ENCODE measurements at places on chromosomes 3 and 15.

- DNase-seq = no peak
These were observed 492 bp upstream of the FAM43A start for GRCh38 chr3:194685065-194685717.

DNA sequence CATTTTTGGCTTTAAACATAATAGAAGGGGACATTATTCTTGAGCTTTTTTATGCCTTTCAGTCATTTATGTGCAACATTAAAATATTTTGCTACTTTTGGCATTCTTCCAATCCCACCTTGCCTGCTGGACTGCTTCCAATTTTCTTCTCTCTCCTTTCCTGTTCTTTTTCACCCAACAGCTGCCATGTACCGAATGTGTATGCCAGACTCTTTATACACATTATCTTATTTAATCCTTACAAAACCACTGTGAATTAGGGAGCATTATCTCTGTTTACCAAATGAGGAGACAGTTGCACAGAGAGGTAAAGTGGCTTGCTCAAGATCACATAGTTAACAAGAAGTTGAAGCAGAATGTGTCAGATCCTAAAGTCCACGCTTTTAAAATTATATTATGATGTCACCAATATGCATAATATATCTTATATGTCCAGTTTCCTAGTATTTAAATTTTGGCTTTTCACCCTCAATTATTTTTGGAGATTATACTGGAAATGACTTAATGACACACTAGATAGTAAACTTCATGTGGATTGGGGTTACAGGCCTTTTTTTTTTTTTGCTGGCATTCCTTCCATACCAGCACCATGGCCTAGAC is 231.5 kb downstream of the THRB start:
- DNase-seq = no peak

DNA sequence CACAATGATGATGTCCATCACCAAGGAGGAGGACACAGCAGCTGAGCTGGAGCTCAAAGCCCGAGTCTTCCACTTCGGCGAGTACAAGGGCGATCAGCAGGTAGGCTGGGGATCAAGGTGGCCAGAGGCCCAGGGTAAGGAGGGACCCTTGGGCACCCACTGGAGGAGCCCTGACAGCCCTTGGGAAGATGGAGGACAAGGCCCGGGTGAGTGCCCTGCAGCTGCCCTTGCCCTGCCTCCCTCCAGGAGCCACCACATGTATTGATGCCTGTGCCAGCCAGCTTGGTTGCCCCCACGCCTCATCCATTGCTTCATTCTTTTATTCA is 38.4 kb downstream of the CFAP100 start:
- DNase-seq = no peak

- DNase-seq = no peak
These were observed 22.5 kb downstream of the KCTD6 start for GRCh38 chr3:58514405-58514804.

- DNase-seq = no peak
These were observed 6.8 kb downstream of the CD96 start for GRCh38 chr3:111548756-111549155.

DNA sequence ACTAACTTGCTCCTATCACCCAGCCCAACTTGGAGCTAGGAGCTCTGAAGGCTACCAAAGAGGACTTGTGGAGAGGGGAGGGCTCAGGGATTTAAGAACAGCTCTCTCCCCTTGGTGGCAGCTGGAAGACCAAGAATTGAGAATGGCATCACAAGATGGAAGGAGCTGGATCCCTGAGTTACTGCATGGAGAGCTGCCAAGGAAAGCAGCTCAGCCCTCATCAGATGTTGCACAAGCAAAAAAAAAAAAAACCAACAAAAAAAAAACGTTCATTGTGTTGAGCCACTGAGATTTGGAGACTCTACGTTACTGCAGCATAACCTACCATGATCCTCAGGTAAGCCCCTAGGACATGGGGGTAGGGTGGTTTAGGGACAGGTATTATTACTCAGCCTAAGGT is 41.0 kb downstream of the ITGB5 start:
- DNase-seq = no peak

GRCh38 chr3:148464246-148464645 is 233.5 kb upstream of the AGTR1 start:
- no peak for DNase-seq

DNA sequence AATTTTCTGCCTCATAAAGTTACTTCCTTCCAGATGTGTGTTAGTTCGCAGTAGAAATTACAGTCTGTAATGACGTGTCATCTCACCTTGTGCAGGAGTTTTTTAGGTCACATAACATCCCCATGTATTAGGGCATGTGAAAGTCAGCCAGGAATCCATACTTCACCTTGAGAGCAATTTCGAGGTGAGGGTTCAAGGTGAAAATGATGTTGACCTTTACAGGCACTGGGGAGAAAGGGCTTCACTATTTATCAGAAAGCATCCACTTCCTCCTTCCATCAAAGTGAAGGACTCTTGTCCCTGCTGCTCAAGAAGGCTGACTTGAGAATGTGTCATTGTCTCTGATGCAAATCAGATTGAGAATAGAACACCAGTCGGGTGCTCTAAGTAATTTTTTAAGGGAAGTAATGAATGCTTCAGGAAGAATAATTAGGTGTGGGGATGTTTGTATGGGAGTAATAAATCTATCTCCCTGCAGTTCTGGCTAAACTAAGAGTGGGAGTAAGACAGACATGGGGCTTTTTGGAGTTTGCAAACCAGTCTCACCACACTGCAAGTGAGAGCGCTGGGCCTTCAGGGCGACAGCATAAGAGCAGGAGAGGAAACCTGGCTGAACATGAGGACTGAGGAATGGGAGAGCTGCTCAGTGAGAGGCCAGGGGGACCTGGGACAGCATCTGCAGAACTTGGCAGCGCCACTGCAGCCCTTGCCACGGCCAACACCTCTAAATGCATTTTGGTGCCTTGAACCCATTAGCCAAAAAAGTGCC is 85.9 kb upstream of the IL12A start:
- DNase-seq = no peak

DNA sequence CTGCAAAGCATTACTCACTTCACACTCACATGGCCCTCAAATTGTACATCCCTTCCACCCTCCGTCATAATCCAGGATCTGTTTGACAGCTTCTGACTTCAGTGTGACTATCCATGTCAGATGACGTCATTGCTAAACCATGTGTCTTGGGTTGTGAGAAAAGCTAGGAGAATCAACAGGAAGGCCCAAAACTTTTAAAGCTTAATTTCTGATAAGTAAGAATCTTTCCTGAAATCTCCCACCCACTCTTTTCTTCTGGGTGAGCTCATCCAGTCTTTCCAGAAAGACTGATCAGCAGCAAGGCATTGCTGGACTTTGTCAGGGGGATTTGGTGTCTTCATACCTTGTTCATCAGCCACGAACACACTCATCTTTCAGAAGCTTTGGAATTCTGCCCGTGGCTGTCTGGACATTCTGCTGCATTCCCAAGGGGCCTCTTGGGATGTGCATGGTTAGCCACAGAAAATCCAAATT is 11.5 kb upstream of the LMCD1 start:
- no peak for DNase-seq

DNA sequence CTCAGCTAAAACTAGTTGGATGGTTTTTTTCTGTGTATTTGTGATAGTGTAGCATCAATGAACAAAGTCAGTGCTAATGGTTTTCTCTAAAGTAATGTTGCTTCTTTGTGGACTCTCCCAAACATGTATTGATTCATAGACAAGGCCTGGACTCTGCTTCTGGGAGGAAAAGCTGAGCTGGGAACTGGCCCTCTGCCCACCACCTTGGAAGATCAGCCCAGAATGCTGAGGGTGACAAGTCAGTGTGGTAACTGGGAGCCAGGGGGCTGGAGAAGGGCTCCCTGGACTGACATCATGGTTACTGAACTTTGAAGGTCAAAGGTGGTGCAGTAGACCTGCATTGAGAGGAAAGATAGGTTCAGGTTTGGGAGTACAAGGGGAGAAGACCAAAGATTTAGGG is 3.0 kb downstream of the ARHGAP31 start:
- no peak for DNase-seq

DNA sequence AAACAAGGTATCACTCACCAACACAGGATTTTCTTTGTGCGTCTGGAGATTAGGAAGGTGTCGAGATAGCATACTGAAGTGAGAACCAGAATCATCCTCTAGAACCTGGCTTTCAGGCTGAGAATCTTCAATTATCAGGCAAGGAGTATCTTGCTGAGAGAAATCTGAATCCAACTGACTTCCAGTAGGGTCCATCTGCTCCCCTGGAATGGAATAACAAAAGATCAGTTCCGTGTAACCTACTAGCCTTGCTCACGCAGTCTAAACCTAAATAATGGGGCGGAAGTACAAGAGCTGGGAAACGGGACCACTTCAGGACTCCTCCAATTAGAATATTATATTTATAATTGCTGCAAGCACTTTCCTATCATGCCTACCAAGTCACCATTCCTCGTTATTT is 690 bp downstream of the TP53BP1 start:
- DNase-seq = no peak

- no peak for DNase-seq
These were observed 75.8 kb downstream of the FBLN2 start for GRCh38 chr3:13624671-13625125.

DNA sequence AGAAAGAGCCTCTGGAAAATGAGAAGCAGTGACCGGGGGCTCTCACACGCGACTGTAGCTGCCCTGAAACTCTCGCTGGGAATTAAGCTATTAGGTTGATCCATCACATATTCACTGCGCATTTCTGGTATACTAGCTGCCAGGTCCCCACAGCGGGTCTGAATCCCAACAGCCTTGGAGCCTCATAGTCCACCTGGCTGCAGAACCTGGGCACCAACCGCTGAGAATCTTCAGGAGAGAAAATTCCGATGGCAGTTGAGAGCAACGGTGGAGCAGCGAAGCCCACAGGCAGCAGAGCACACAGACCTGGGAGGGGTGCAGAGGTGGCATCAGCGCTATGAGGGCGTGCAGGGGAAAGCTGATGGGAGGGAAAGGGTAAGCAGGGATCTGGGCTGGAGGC is 75.1 kb downstream of the FAM174B start:
- DNase-seq = no peak

GRCh38 chr3:46541835-46542234 is 24.3 kb downstream of the LRRC2 start:
- no peak for DNase-seq

DNA sequence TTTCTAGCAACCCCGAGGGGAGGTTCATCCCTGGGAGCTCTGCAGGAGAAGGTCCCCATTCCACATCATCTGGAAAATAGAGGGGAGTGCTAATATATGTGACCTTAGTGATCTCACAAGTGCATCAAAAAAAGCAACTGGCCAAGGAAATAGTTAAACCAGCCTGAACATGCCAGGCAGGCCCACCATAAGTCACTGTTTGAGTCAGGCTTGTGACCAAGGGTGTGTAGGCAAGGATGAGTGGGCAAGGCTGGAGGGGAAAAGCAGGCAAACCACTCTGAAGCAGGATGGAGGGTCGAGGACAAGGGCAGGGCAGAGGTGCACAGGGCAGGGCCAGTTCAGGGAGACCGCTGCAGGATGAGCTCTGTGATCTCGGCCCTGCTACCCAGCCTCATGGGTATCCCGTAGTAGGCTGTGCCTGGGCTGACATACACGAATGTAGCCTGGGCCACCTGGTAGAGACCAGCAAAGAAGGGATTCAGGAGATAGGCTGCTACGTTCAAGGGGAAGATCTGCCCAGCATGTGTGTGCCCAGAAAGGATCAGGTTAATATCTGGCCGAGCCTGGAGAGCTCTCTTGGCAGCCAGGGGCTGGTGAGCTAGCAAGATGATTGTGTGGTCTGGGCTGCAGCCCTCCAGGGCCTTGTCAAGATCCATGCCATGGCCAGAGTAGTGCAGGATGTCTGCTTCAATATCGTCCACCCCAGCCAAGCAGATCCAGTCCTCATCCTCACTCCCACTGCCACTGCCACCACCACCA is 4.3 kb downstream of the GLB1 start:
- no peak for DNase-seq

DNA sequence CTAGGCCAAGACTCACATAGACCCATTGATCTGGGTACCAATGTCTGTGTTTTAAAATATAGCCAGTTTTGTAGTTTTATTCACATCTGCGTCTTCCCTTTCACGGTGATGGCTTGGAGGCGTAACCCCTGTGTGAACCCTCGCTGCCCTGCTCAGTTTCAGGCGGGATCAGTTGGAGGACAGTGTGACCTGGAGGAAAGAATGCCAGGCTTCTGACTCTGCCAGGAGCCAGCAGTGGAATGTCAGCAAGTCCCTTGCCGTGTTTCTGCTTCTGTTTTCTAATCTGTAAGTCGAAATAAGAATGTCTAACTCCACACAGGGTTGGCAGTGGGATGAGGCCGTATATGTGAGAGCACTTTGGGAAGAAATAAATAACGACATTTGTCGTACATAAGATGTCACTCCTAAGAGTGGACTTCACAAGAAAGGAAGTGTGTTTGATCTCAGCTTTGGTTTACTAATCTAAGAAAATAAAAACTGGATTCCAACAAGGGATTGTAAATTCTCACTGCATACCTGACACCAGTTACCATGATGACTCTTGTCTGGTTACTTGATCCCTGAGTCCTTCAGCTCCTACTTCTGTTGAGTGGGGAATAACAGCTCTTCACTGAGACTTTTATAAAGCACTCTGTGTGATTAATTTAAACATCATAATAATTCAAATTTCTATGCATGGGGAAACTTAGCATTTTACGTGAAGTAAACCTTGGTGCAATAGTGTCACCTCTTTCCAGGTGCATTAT is 6.3 kb upstream of the CA12 start:
- DNase-seq = no peak

DNA sequence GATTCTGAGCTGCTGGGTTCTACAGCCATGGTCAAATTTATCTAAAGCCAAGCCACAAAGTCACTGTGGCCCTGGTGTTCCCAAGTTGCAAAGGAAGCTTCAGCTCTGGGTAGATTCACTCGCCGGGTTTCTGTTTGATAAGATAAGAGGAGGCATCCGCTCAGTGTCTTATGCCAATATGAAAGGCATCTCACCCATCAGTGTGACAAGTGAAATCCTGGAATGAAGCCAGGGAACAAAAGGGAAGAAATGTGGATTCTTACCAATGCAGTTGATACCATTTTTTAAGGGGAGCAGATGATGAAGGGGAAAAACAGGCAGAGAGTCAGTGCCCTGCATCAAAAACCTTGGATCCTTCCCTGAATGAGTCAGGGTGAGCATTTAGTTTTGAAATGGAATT is 2.8 kb upstream of the CPNE4 start:
- DNase-seq = no peak

GRCh38 chr3:193822492-193823212 is 229.6 kb downstream of the OPA1 start:
- no peak for DNase-seq

DNA sequence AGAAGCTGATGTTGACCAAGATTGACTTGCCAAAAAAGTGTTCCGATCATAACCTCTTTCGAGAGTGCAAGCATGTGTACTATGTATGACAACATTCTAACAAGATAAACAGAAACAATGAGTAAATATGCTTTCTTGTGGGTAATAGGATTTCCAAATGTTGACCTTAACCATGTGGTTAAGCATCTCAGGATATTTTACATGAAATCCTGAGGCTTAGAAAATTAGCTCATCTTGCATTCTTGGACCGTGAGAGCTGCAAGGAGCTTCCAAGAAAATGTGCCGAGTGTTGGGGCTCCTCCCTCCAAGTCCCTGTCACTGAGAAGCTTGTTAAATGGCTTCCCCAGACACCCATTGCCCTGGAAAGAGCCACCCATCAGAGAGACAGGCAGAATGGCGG is 50.1 kb downstream of the C3orf20 start:
- no peak for DNase-seq

GRCh38 chr3:177419904-177420601 is 222.8 kb upstream of the TBL1XR1 start:
- no peak for DNase-seq

Measured in effector memory CD8-positive, alpha-beta T cell (primary cell).